ENCODE measurements at places on chromosomes 1 and 21. TPM values are rescaled to one million over a fixed set of nuclear protein-coding genes. Genes with fewer than 3 reads are reported as not detected.

GRCh38 chr1:50976111-50976889 lies 6.3 kb downstream of the CDKN2C start:
- no peak for DNase-seq

Gene C1orf115
- 3.8 TPM for total RNA-seq

Gene CRNN
- not detected for total RNA-seq

- DNase-seq = no peak
These were observed 128.1 kb upstream of the CTTNBP2NL start for GRCh38 chr1:112267929-112268328.

Gene PODN
- not detected for total RNA-seq

Gene PBX1
- total RNA-seq = 78.0 TPM

DNA sequence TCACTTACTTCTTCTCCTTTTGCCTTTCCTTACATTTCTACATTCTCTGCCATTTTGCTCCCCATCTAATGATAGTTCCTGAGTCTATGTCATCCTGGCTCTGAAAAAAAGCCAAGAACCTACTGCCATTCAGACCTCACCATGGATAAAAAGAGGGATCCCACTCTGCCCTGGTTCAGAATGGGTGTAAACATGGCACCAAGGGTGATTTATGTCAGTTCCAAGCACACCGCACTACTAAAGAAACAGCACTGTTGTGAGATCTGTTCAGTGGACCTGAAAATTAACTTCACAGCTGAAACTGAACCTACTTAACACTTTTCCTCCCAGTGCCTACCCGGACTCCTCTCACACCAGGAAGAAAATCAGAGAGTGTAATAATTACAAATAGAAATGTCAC lies 72.3 kb upstream of the NTPCR start:
- DNase-seq = no peak

Gene PTPRC
- total RNA-seq = not detected

Gene LAMB3
- total RNA-seq = 19.7 TPM

Gene RGS16
- total RNA-seq = 25.1 TPM

DNA sequence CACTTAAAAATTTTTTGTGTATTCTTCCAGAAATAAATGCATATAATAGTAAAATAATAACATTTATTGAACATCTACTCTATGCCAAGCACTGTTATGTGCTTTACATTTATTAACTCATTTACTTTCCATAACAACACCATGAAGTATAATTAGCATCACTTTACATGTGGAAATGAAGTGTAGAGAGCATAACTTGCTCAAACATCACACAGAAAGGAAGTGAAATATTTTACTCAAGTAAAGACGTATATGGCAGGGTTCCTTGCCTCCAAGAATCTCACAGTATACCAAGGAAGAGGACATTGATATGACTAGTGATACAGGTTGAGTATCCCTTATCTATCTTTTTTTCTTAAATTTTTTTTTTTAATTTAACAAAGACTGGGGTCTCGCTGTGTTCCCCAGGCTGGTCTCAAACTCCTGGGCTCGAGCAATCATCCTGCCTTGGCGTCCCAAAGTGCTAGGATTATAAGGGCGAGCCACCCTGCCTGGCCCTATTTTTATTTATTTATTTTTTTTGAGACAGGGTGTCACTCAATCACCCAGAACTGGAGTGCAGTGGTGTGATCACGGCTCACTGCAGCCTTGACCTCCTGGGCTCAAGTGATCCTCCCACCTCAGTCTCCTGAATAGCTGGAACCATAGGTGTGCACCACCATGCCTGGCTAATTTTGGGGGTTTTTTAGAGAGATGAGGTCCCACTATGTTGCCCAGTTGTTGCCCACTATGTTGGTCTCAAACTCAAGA lies 7.7 kb upstream of the CLIC4 start:
- no peak for DNase-seq

- DNase-seq = no peak
These were observed 216.0 kb upstream of the PTGFR start for GRCh38 chr1:78274814-78275213.

Gene CLDN17
- not detected for total RNA-seq

Gene FAAH
- 0.17 TPM for total RNA-seq

GRCh38 chr1:116166011-116166571 lies 54.9 kb downstream of the MAB21L3 start:
- DNase-seq = no peak

DNA sequence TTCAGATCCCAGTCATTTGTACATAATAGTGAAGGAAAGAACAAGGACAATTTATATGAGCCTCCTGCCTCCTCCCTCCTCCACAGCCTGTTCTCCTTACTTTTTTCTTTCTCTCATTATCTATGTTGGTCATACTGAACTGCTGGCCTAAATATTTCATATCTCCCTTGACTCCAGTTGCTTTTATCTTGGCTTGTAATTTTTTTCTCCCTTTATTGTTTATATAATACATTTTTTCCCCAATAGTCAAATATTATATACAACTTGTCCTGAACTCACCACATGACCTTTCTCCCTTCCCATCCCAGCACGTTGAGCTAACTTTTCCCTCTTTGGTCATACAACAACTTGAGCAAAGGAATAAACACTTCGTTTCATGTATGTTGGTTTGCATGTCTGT lies 752.1 kb downstream of the LTN1 start:
- DNase-seq = no peak

GRCh38 chr1:197463142-197463541 lies 195.1 kb downstream of the CRB1 start:
- peak; percentile 31 for DNase-seq

Gene CCDC24
- 1.0 TPM for total RNA-seq

Gene CLCNKB
- total RNA-seq = 0.22 TPM
